ENCODE measurements at places on chromosomes 1 and 21. TPM values are rescaled to one million over a fixed set of nuclear protein-coding genes. Genes with fewer than 3 reads are reported as not detected.

DNA sequence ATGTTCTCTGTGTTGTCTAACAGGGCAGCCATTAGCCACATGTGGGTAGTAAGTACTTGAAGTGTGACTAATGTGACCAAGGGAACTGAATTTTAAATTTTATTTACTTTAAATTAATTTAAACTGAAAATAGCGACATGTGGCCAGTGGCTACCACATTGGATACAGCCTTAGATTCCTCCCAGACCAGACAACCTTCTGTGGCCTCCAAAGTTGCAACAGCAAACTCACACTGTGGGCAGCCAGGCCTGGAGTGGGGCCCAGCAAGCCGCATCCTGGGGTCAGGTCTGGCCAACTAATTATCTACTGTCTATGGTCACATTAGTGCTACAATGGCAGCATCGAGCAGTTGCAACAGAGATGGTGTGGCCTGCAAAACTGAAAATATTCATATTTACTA lies 11.7 kb downstream of the EIF2D start:
- no peaks in the 10 kb centered on the region for H3K27me3 ChIP-seq
- no peaks in the 10 kb centered on the region for H3K4me1 ChIP-seq
- DNase-seq, result no peak
- no peak overlapping the region for H3K27ac ChIP-seq
- H3K4me3 ChIP-seq, result no peak overlapping the region
- H3K36me3 ChIP-seq, result peaks cover 99% of the 10 kb centered on the region

DNA sequence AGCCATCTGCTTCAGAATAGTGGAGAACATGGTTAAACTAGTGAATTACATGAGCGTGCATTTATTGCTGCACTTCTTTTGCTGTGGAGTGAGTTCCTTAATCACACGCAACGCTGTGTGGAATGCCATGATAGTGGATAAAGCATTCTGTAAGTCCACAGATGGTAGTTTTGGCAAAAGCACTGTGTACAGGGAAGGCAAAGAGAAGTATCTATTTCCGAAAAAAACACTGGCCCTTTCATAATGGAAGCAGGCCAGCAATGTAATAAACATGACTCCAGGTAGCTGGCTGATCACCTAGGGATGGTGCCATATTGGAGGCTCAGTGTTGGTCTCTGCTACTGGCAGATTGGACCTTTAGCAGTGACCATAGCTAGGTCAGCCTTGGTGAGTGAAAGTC lies 67.6 kb downstream of the FH start:
- no peaks in the 10 kb centered on the region for H3K27me3 ChIP-seq
- no peaks in the 10 kb centered on the region for H3K36me3 ChIP-seq
- no peak overlapping the region for H3K27ac ChIP-seq
- H3K4me1 ChIP-seq, result peaks cover 8% of the 10 kb centered on the region

Gene CAMK1G
- total RNA-seq, result not detected

DNA sequence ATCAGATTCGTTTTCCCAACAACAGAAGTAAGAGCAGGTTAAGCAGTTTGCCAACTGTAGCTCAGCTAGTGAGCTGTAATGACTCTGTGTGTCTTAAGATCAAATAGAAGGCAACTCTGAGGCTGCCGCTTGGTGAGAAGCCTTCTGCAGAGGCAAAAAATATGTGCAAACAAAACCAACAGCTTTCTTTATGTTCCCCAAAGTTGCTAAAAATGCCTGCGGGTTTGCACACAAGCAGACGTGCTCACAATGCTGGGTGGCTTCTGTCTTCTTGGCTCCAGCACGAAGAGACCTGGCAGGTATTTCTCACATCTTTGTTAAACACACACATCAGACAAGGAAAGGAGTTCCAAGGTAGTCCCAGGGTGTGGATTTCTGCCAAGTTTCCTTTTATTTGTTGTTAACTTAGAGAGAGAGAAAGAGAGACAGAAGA lies 158.9 kb upstream of the JUN start:
- no peaks in the 10 kb centered on the region for H3K36me3 ChIP-seq
- no peak overlapping the region for H3K27ac ChIP-seq
- H3K4me1 ChIP-seq, result peaks cover 12% of the 10 kb centered on the region
- no peaks in the 10 kb centered on the region for H3K27me3 ChIP-seq
- H3K4me3 ChIP-seq, result no peak overlapping the region

DNA sequence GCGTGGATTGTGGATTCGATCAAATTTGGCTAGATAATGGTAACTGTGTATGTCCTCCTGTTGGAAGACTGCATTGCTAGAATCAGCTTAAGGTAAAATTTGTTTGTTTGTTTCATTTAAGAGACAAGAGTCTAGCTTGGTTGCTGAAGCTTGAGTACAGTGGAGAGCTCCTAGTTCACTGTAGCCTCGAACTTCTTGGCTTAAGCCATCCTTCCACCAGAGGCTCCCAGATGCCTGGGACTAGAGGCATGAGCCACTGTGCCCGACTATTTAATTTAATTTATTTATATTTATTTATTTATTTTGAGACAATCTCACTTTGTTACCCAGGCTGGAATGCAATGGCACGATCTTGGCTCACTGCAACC lies 1.5 kb downstream of the PHACTR4 start:
- no peak for DNase-seq
- peaks cover 16% of the 10 kb centered on the region for H3K4me1 ChIP-seq
- H3K27ac ChIP-seq, result no peak overlapping the region
- peaks cover 14% of the 10 kb centered on the region for H3K36me3 ChIP-seq

DNA sequence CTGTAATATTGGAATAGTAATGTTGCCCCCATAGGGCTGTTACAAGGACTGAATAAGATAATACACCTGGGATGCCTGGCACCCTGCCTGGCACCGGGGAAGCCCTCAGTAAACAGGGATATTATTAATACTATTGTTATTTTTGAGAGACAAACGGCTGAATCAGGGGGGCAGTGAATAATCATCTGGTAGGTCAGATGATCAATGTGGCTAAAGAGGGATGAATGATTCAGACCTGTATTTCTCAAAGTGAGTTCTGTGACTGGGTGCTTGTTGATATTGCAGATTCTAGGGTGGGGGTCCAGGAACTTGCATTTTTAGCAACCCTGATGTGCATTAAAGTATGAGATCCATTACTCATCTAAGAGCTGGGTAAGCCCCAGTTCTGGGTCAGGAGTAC lies 46.2 kb upstream of the BCL10 start:
- no peaks in the 10 kb centered on the region for H3K36me3 ChIP-seq
- no peaks in the 10 kb centered on the region for H3K27me3 ChIP-seq
- peaks cover 17% of the 10 kb centered on the region for H3K4me1 ChIP-seq
- no peak overlapping the region for H3K27ac ChIP-seq

Gene GPATCH2
- 34.5 TPM for total RNA-seq

DNA sequence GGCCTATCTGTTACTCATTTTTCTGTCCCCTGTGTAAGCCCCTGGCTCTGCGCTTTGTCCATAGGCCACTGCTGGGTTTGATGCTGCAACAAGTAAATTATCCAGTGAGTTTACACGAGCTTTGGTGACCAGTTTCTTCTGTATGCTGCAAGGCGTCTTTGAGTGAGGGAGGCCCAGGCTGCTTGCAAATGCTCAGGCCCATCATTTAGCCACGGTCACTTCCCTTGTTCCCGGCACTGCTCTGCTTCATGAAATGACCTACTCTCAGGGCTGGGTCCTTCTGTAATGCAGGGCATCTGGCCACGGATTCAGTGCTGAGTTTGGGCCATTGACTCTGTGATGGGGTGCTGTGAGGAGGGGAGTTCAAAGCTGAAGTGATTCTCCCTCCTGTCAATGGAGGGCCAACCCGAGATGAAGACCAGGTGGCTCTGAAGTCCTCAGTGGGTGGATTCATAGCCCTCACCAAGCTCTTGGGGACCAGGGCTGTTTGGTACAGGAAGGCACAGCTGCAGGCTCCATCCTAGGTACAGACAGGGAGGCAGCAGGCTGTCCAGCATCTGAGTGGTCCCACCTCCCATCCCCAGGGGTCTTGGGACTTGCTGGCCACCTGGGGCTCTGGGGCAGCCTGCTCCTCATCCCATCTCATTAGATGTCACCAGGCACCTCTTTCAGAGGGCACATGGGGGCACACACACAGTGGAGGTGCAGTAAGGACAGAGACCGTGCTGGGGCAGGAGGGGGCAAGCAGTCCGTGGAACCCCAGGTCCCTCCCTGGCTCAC lies 21.7 kb downstream of the LHX4 start:
- no peak for DNase-seq
- H3K27ac ChIP-seq, result no peak overlapping the region
- no peaks in the 10 kb centered on the region for H3K36me3 ChIP-seq
- H3K4me3 ChIP-seq, result no peak overlapping the region
- H3K27me3 ChIP-seq, result no peaks in the 10 kb centered on the region

Gene LCE1F
- total RNA-seq, result not detected

DNA sequence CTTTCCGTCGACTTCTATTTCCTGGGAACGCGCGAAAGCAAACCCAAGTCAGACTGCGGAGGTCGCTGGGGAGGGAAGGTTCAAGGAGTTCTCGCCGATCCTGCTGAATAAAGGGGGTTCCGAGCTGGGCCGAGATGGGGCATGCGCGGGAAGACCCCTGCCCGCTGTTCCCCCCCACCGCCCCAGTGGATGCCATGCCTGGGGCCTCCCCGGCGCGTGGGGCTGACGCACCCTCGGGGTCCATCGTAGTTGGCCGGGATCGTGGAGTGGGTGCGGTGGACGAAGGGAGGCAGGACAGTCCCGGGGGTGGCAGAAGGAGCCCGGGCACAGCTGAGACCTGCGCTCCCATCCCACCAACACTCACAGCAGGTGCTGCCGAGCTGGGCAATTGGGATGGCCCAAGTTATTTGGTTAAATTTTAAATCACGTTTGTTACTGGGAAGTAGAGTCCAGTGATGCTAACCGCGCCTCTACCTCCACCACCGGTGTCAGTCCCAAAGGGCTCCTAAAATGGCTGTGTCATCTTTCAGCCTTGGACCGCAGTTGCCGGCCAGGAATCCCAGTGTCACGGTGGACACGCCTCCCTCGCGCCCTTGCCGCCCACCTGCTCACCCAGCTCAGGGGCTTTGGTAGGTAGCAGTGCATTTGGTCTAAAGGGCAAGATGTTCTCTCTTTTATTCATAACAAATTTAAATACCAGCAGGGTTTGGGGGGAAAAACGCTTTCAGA lies 801 bp downstream of the MX1 start:
- no peak for DNase-seq
- H3K27ac ChIP-seq, result no peak overlapping the region
- H3K27me3 ChIP-seq, result peaks cover 7% of the 10 kb centered on the region
- H3K4me1 ChIP-seq, result no peaks in the 10 kb centered on the region

GRCh38 chr1:97174039-97174704 lies 452.6 kb downstream of the PTBP2 start:
- H3K27ac ChIP-seq, result peak overlapping the region; percentile 64
- peaks cover 10% of the 10 kb centered on the region for H3K36me3 ChIP-seq
- peak overlapping the region; percentile 21 for H3K4me3 ChIP-seq
- DNase-seq, result peak; percentile 78

GRCh38 chr21:39115576-39116235 lies 67.5 kb downstream of the PSMG1 start:
- H3K4me3 ChIP-seq, result no peak overlapping the region
- no peaks in the 10 kb centered on the region for H3K36me3 ChIP-seq
- no peak for DNase-seq
- no peak overlapping the region for H3K27ac ChIP-seq

Gene UBXN10
- total RNA-seq, result not detected

GRCh38 chr1:53080769-53081168 lies 18.8 kb downstream of the PODN start:
- DNase-seq, result no peak
- peaks cover 8% of the 10 kb centered on the region for H3K4me1 ChIP-seq
- H3K27me3 ChIP-seq, result no peaks in the 10 kb centered on the region
- H3K36me3 ChIP-seq, result no peaks in the 10 kb centered on the region

GRCh38 chr21:19508844-19509243 lies 1105.3 kb upstream of the TMPRSS15 start:
- DNase-seq, result no peak
- peaks cover 9% of the 10 kb centered on the region for H3K4me1 ChIP-seq
- no peaks in the 10 kb centered on the region for H3K36me3 ChIP-seq
- H3K27ac ChIP-seq, result no peak overlapping the region
- no peak overlapping the region for H3K4me3 ChIP-seq
- H3K27me3 ChIP-seq, result no peaks in the 10 kb centered on the region

GRCh38 chr1:233520261-233521191 lies 93.4 kb upstream of the KCNK1 start:
- peaks cover 11% of the 10 kb centered on the region for H3K4me1 ChIP-seq
- no peaks in the 10 kb centered on the region for H3K27me3 ChIP-seq
- peak; percentile 92 for DNase-seq
- H3K4me3 ChIP-seq, result no peak overlapping the region
- peak overlapping the region; percentile 79 for H3K27ac ChIP-seq

GRCh38 chr1:113226148-113226547 lies 153.2 kb downstream of the LRIG2 start:
- DNase-seq, result no peak
- H3K4me1 ChIP-seq, result no peaks in the 10 kb centered on the region
- no peaks in the 10 kb centered on the region for H3K36me3 ChIP-seq
- no peak overlapping the region for H3K27ac ChIP-seq

Gene CFHR3
- not detected for total RNA-seq

Gene PRMT2
- 60.2 TPM for total RNA-seq

DNA sequence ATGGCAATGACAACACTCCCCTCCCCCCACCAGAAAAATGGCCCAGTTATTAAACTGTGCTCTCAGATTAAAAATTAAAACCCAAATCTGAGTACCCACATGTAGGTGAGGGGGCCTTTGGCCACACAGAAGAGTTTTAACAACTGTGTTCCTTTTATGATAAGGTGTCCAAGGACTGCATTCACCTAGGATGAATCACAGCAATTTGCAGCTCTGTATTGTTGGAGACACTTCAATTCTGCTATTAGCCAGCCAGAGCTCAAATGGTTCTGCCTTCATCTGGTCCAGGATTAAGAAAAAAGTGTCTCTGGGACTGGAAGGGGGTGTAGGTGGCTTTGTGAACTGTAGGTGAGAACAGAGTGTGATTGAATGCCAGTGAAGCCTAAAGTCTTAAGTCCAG lies 43.3 kb upstream of the DIRAS3 start:
- H3K36me3 ChIP-seq, result peaks cover 4% of the 10 kb centered on the region
- no peaks in the 10 kb centered on the region for H3K4me1 ChIP-seq
- no peak overlapping the region for H3K4me3 ChIP-seq
- H3K27me3 ChIP-seq, result no peaks in the 10 kb centered on the region
- no peak overlapping the region for H3K27ac ChIP-seq

Gene IFI44
- total RNA-seq, result 7.7 TPM

DNA sequence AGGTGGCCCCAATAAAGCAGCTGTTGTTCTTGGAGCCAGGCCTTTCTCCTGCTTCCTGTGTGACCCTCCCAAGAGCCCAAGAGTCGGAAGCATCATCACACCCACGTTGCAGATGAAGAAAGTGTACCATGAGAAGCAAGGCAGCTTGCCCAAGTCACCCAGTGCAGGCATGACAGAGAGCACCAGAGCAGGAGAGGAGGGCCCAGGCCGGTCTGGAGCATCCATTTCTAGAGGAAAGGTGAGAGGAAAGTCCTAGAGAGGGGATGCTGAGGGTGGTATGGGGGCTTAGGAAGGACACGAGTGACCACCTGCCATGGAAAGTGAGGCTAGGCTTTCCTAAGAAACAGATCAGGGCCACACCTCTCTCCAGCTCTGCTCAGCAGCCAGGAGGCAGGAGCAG lies 47.0 kb downstream of the C1orf198 start:
- H3K4me3 ChIP-seq, result no peak overlapping the region
- no peak for DNase-seq
- H3K4me1 ChIP-seq, result peaks cover 23% of the 10 kb centered on the region
- no peaks in the 10 kb centered on the region for H3K36me3 ChIP-seq
- peaks cover 44% of the 10 kb centered on the region for H3K27me3 ChIP-seq
- no peak overlapping the region for H3K27ac ChIP-seq

Measured in MCF 10A (cell line).